Immature natural killer cell (primary cell): ENCODE measurements at places on chromosomes 12 and 14. TPM values are rescaled to one million over a fixed set of nuclear protein-coding genes. Genes with fewer than 3 reads are reported as not detected.
A peak's percentile ranks its signal among the peaks of the same experiment; 100 is the strongest.

GRCh38 chr12:32497864-32498263, 98.5 kb downstream of the FGD4 start:
- DNase-seq: no peak

DNA sequence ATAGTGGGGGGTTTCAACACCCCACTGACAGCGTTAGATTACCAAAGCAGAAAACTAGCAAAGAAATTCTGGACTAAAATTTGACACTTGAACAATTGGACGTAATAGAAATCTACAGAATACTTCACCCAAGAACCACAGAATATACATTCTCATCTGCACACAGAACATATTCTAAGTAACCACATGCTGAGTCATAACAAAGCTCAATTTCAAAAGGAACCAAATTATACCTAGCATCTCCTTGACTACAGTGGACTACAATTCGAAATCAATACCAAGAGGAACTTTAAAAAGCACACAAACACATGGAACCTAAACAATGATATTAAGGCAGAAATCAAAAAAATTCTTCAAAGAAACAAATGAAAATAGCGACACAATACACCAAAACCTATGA, 871.6 kb upstream of the MDGA2 start:
- DNase-seq: no peak

GRCh38 chr14:92122351-92122677, 545 bp downstream of the CPSF2 start:
- DNase-seq: no peak

The TRHDE gene
- not detected for polyA plus RNA-seq

GRCh38 chr14:35390577-35391387, 13.8 kb downstream of the NFKBIA start:
- no peak for DNase-seq

The A2M gene
- 1.5 TPM for polyA plus RNA-seq

- DNase-seq: peak; percentile 28
These were observed 105.0 kb downstream of the PPP2R5E start for GRCh38 chr14:63438065-63438757.

The KERA gene
- not detected for polyA plus RNA-seq
